ENCODE measurements at places on chromosomes 7 and 10.

DNA sequence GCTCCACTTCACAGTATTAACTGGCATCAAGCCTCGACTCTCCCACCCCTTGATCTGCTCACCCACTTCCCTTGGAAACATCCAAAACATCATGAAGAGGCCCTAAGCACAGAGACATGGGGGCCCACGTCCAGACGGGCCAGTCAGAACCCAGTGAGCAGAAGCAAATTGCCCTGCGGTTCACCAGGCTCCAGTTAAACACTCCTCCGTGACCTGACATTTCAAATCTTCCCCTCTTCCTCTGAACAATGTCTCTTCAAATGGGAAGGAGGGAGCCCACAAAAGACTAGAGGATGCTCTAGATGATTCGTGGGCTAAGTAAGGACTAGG is 44.8 kb downstream of the CLEC2L start:
- DNase-seq, result no peak

- no peak for DNase-seq
These were observed 108.6 kb downstream of the LRRC4 start for GRCh38 chr7:127922656-127923055.

- no peak for DNase-seq
These were observed 101.0 kb upstream of the AGR3 start for GRCh38 chr7:16982640-16983350.

DNA sequence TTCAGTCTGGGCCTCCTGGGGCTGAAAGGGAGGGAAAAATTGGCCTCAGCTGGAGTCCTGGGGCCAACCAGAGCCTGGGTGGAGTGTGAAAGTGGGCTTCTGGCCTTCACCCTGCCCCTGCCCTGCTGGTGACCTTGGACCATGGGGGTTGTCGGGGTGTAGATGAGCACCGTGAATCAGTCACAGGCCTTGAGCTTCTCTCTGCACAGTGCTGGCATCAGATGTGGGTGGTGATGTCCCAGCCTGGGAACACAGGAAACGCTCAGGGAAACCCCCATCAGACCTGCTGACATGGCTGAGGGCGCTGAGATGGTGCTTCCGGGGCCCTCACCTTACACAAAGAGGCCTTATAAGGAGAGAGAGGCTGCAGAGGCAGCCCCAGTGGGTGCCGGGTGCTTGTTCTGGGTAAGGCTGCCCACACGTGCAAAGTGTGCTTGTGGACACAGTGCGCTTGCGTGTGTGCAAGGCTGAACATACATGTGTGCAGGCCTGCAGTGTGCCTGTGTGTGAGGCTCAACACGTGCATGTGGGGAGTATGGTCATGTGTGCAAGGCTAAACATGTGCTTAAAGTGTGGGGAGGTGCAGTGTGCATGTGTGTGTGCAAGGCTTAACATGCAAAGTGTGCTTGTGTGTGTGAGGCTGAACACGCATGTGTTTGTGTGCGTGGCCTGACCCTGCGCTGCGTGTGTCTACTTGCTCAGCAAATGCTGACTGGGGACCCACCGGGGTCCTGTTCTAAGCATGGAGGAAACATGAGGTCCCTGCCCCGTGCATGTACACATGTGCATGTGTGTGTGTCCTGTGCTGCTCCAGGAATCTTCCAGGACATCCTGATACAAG is 6.5 kb downstream of the ARPC1B start:
- peak; percentile 73 for DNase-seq

DNA sequence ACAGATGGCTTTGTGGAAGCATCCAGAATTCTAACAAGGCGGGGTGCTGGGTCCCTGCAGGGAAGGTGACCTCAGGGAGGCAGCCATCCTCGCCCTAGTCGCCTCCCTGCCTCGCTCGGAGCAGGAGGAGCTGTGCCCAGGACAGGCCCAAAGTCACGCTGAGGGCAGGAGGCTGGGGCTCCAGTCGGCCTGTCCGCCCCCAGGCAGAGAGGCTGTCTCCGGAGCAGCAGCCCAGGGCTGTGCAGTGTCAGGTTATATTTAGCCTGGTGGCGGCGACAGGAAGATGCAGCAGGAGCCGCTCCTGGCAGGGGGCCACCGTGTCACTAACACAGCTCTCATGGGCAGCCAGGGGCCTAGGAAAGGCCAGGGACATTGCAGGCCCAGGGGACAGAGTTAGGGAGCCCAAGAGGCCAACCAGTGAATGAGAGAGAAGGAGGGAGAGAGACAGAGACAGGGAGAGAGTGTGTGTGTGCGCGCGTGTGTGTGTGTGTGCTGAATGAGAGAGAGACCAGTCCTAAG is 13.5 kb downstream of the KCNH2 start:
- DNase-seq, result no peak

DNA sequence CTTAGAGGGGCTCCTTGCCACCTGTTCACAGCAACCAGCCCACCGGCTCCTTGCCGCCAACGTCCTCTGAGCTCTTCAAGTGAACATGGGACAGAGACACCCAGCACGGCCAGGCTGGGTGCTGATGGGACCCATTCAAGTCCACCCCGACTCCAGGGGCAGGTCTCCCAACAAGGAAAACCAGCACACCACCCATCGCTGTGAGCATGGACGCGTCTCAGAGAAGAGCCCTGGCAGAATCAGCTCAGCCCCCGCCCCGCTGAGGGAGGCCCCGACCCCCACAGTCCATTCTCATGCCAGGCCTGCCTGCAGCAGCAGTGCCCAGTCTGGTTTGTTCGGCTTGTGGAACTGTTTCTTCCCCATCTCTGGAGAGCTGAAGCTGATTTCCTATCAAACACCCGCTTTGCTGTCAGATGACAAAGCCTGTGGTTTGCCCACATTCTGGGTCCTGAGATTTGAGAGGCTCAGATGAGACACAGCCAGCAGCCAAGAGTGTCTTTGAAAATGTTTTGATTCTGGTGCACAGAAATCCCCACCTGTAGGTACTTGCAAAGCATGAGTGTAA is 216.6 kb downstream of the ZMYND11 start:
- no peak for DNase-seq

DNA sequence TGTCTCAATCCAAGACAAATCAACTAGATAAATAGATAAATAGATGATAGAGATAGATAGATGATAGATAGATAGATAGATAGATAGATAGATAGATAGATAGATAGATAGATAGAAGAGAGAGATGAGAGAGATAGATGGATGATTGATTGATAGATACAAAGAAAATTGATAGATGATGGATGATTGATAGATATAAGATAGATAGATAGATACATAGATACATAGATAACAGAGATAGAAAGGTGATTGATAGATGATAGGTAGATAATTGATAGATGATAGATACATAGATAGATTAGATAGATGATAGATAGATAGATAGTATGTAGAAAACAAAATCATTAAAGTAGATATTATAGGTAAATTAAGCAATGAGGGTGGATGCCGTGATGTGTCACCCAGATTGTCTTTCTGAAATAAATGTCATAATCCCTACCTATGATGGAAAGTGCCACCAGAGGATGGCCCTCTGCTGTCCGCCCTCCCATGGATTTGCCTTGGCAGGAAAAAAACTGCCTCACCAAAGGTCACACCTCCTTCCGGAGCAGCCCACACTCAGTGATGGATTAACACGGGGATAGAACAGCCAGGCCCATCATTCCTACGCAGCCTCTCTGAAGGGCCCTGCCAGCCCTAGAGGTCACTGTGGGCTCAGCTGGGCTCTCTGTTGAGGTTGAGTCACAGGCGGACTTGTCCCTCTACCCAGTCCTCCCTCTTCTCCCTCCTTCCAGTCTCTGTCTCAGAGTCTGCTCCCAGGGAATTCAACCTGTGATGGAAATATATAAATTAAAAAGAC is 50.8 kb downstream of the KCNH2 start:
- DNase-seq, result no peak
